Stimulated activated memory B cell treated with anti-CD40 and anti-IgM and Interleukin-4, amounts not matched to agents 10 μg/mL and 1 μg/mL and 100 μg/mL, for 72 hours (primary cell): ENCODE measurements at places on chromosomes 12 and 14.
A peak's percentile ranks its signal among the peaks of the same experiment; 100 is the strongest.

GRCh38 chr12:117582135-117582784 lies 220.8 kb upstream of the NOS1 start:
- ATAC-seq: no peak

DNA sequence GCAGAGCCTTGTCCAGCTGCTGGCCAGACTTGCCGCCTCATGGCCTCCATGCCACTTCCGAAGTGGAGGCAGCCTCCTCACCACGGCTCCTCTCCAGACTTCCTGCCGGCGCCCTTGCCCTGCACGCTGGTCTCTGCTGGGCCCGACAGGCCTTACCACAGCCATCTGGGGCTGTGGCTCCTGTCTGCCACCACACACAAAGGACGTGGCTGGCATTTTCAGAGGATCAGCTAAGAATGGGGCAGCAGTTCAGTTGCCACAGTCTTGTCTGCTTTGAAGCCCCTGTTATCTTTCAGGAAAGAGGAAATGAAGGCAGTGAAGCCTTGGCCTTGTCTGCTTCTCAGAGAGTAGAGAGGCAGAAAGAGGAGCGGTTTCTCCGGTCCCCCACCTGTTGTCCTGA lies 178.0 kb upstream of the FKBP4 start:
- ATAC-seq: no peak

DNA sequence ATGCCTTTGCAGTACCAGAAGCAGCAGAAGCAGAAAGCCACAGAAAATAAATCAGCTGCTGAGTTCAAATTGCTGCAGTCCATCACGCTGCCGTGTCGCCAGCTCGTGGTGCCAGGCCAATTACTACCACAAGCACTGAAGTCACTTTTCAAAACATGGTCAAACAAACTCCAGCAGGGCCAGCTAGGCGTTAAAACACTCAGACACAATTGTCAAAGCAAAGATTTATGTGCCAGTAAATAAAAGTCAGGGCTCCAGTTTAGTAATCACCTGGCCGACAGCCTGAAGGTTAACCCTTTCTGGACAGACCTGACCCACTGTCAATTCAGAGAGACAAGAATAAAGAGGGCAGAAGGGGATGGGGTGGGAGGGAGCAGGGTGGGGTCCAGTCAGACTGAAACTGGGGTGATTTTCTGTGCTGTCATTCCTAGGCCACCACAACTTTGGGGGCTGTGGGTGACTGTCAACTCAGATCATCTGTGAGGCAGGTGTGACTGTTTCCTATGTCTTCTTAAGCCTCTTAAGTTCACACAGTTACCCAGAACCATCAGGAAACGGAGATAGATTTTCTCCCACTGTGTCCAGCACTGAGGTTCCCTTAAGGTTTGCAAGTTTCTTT lies 109.8 kb upstream of the FUT8 start:
- peak; percentile 78 for ATAC-seq

DNA sequence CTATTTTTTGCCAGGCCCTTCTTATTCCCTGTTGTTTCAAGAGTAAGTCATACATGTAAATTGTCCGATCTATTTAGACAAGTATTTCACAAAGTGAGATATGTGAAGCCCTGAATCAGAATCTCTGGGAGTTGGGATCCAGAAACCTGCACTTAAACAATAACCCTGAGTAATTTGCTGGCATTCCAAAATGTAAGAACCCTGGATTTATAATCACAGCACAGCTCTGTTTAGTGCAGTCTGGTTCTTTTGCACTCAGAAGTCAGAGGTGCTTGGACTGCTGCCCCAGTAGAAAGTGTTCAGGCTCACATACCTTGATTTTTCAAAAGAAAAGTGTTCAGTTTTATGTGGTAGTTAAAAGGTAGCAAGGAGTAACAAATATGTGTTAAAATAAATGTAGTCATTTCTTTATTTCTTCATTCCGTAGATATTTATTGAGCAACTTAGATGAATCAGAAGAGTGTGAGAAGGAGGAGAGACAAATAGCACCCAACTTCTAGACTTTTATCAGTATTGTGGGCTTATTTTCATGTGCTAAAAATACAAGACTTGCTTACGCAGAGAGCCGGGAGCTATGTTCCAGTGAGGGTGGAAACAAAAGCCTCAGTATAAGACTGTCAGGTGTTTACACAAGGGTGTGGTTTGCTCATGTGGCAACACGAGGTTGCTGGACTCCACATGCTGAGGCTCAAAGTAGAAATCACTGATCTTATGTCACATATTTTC lies 70.1 kb downstream of the SYNE2 start:
- ATAC-seq: no peak
